ENCODE measurements at places on chromosomes 13 and 19.

- DNase-seq, result peak; percentile 47
Observed at GRCh38 chr19:6273701-6274601, 5.8 kb downstream of the MLLT1 start.

GRCh38 chr13:63540061-63540460 lies 2124.4 kb upstream of the PCDH20 start:
- DNase-seq, result no peak

DNA sequence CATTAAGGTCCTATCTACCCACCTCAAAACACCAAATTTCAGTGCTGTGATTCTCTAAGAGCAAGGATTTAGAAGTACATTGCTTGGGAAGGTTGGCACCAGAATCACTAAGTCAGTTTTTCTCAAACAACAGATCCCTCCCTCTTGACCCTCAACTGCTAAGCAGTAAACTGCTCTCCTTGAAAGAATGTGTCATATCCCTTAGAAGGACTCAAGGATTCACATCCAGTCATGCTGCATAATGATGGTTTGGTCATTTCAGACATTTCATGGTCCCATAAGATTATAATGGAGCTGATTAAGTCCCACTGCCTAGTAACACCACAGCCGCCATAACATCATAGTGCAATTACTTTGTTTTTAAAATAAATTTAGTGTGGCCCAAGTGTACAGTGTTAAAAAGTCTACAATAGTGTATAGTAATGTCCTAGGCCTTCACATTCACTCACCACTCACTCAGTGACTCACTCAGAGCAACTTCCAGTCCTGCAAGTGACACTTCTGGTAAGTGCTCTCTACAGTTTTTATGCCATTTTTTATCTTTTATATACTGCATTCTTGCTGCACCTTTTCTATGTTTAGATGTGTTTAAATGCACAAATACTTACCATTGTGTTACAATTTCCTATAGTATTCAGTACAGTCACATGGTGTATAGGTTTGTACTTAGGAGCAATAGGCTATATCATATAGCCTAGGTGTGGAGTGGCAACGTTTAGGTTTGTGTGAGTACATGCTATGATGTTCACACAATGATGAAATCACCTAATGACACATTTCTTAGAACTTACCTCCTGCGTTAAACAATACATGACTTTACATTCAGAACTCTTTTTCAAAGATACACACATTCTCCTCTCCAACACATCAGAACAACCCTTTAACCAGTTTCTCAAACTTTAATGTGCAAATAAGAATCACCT lies 15.7 kb upstream of the CCDC169 start:
- DNase-seq, result no peak

DNA sequence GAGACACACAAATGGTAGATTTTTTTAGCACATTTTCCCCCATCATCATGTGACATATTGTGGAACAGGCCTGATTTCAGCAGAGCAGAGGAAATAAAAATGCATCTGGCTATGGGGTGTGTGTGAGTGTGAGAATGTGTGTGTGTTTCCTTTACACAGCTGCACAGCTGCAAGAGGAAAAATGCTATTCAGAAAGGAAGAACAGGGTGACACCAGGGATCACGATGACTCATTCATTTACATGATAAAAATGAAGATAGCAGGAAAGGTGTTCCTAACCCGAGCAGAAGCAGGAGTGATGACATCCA lies 469.5 kb upstream of the TSHZ3 start:
- no peak for DNase-seq

GRCh38 chr13:36068566-36068965 lies 62.6 kb downstream of the DCLK1 start:
- DNase-seq, result no peak

DNA sequence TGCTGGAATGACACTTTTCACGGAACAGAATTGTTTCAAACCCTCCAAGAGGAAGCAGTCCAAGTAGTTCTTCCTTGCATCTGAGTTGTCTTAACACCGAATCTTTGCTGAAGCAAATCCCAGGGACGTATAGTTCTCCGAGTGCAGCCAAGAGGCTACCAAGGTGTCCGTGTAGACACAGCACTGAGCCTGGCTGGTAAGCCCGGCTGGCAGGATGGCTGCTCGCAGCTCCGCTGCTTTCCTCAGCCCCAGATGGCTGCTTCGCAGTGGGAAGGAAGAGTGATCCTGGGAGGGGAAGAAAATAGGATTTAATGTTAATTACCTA lies 105.0 kb downstream of the SLC7A1 start:
- DNase-seq, result no peak

DNA sequence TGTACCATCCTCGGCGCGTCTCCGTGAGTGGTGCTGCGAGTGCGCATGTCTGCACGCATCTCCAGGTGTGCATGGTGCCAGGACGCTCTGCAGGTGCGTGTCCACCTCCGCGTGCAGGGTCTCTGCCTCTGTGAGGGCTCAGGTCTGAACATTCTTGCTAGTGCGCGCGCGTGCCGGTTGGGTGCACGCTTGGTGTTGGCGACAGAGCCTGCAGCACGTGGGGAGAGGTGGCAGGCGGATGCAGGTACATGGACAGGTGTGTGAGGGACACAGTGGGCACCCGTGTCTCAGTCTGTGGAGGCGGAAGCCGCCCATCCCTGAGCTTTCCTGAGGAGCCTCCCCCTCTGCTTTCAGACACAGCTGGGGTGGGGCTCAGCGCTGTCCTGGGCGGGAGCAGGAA lies 4.9 kb upstream of the OR10H2 start:
- DNase-seq, result no peak

GRCh38 chr13:94390881-94391280 lies 88.6 kb downstream of the DCT start:
- DNase-seq, result no peak

- no peak for DNase-seq
Observed at GRCh38 chr13:75356421-75356820, 125.5 kb downstream of the TBC1D4 start.

- no peak for DNase-seq
Observed at GRCh38 chr13:73281746-73282145, 222.9 kb downstream of the KLF5 start.

DNA sequence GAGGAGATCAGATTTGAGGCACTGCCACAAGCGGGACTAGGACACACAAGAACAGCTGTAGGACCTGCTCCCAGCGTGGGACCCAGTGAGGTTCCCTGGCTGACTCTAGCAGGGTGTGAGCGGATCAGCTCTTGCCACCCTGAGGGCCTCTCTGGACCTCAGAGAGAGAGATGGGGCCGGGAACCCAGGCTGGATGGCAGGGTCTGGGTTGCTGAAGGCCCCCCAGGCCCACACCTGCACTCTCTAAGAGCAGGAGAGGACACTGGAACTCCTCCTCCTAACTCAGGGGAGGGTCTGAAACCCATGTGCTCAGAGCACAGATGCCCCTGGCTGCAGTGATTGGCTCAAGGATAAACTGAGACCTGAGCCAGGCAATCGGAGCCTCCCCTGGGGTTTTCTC lies 13.5 kb upstream of the IL4I1 start:
- no peak for DNase-seq

DNA sequence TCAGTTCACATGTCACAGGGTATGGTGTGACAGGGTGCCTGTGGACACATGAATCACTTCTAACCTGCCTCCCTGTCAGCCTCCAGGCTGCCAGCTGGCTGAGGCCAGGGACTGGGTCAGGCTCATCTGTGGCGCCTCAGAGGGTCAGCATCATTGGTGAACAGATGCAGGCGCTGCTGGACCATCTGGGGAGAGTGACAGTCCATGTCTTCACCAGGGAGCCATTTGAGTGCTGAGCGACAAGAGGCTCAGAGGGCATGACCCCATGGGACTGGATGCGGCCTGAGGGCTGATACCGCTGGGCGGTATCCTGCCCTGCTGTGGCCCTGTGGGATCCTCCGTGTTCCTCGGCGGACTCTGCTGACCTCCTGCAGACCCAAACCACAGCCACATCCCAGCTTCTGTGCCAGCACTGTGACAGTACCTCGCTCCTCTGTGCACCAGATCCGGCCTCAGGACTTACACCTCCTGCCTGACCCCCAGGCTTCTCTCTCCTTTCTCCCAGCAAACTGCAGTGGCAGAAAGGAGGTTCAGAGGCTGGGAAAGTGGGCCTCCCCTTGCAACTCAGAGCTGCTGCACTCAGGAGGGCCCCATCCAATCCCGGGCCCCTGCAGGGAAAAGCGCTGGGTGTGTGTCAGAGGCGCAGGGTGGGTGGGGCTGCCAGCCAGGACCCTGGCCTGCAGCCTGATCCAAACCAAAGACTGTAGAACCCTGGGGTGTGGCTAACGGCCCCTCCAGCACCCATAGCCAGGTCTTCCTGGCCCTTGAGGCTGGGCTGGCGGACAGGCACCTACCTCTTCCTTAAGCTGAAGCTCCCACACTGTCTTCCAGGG lies 10.2 kb downstream of the ACTMAP start:
- no peak for DNase-seq

GRCh38 chr13:44435919-44436510 lies 62.4 kb downstream of the SERP2 start:
- no peak for DNase-seq

GRCh38 chr19:3712663-3713611 lies 4.8 kb downstream of the TJP3 start:
- peak; percentile 41 for DNase-seq

- DNase-seq, result no peak
Observed at GRCh38 chr19:7191946-7192691, 102.1 kb downstream of the INSR start.

DNA sequence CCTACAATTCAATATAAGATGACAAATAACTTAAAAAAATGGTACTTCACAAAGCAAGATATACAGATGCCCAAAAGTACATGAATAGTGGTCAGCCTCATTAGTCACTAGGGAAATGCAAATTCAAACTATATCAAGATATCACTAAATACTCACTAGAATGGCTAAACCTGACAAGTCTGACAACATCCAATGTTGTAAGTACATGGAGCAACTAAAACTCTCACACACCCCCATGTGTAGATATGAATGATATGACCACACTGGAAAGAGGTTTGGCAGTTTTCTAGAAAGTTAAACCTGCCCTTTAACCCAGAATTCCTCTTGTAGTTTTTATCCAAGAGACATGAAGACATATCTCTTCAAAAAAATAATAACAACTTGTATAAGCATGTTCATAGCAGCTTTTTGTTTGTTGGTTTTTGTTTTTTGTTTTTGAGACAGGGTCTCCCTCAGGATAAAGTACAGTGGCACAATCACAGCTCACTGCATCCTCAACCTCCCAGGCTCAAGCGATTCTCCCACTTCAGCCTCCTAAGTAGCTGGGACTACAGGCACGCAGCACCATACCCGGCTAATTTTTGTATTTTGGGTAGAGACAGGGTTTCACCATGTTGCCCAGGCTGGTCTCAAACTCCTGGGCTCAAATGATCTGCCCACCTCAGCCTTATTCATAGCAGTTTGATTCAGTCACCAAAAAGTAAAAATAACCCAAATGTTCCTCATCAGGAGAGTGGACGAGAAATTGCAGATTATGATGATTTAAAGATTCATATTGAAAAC lies 55.1 kb downstream of the RFX2 start:
- no peak for DNase-seq

DNA sequence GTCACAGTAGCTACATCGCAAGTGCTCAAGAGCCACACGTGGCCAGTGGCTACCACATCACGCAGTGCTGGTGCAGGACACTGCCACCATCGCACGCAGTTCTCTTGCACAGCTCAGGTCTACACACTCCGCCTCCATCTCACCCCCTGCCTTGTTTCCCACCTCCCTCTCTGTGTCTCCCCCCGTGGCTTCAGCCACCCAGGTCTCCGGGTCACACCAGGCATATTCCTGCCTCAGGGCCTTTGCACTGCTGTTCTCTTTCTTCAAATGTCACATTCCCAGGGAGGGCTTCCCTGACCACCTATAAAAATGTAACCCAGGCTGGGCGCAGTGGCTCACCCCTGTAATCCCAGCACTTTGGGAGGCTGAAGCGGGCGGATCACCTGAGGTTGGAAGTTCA lies 10.6 kb downstream of the CCDC8 start:
- DNase-seq, result no peak

DNA sequence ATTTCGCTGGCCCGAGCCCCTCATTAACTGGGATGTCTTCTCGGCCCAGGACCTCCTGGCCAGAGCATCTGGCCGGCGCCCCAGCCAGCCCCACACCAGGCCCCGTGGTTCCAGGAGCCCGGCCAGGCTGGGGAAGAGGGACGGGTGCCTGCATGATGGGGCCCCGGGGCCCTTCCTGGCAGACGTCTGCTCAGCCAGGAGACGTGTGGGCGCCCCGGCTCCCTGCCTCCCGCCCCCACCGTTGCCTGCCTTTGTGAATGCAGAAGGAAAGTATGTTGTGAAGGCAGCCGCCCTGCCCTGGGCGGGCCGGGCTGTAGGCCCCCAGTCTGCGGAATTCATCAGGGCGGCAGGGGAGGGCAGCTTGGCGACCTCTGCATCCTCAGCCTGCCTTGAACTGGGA lies 4.4 kb upstream of the COMP start:
- no peak for DNase-seq

GRCh38 chr19:11096210-11096841 lies 7.1 kb downstream of the LDLR start:
- no peak for DNase-seq

- no peak for DNase-seq
Observed at GRCh38 chr19:7360393-7360984, 11.8 kb downstream of the ARHGEF18 start.

DNA sequence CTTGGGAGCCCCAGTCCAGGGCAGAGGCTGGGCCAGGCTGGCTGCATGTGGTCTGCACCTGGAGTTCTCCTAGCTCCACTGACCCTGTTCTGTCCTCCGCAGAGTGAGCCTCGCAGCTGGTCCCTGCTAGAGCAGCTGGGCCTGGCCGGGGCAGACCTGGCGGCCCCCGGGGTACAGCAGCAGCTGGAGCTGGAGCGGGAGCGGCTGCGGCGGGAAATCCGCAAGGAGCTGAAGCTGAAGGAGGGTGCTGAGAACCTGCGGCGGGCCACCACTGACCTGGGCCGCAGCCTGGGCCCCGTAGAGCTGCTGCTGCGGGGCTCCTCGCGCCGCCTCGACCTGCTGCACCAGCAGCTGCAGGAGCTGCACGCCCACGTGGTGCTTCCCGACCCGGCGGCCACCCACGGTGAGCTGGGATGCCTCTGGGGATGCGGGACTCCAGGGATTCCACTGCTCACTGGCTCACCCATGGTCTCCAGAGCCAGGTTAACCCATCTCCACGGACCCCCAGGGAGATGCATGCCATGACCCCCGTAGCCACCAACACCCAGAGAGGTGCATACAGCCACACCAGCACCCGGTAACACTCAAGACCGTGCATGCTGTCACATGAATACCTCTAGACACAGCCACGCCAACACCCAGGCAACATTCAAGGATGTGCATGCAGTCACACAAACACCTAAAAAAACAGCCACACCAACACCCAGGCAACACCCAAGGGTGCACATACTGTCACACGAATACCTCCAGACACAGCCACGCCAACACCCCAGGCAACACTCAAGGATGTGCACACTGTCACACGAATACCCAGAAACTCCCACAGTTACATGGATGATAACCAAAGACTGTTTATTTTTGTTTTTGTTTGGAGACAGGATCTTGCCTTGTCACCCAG lies 8.2 kb downstream of the PKN1 start:
- DNase-seq, result no peak

DNA sequence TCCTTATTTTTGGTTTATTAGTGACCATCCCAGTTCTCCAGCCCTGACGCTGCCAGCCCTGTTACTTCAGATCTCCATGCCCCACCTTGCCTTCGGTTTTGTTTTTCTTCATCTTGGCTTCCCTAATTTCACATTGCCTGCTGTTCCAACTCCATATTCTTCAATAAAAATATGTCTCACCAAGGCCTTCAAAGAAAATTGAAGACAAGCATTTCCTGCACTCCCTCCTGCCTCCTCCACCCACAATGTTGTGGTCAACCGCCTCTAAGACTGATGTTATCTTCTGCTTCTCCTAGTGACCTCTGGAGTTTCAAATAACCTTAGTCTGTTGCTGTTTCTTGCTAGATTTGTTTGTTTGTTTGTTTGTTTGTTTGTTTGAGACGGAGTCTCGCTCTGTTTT lies 14.6 kb downstream of the PLD3 start:
- no peak for DNase-seq

Data from right kidney (tissue), 9 donors.